Fibroblast of skin of abdomen (primary cell): ENCODE measurements at places on chromosomes 2 and 18.

DNA sequence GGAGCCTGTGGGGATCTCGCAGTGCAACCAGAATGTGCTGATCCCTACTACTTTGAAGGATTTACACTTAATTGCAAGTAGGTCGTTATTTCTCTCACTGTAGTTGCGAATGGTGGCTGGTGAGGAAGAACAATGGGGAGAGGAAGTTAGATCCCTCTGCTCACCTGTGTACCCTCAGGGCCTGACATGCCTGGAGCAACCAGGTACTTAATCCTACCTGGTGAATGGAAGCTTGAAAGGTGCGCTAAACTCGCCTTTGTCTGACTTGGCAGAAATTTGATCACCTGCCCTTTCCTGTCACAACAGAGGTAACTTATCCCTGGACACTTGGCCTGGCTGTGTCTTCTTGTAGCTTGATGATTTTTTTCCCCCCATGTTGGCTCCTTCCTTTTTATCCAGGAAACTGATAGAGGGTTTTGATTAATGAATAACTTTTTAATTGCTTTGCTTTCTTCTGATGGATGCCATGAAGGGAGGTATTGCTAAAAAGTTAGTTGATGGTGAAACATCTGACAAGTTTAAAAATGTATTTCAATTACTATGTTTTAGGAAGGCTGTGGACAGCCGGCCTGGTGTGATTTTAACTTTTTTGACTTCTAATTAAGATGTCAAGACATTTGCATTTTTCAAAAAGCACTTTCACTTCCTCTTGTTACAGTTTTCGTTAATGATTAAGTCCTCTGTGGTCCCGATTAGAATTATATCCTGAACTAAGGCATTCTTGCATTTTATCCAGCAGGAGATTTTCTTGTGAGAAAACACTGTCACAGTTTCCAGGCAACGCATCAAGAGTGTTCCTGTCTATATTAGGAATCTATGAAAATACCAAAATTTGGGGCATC is 9.2 kb downstream of the SGPP2 start:
- DNase-seq: no peak

GRCh38 chr2:64657411-64657810 is 3.7 kb upstream of the SERTAD2 start:
- no peak for DNase-seq

- peak; percentile 28 for DNase-seq
Measured at GRCh38 chr2:223161873-223162458, 110.0 kb downstream of the KCNE4 start.

GRCh38 chr2:86035883-86036668 is 69.6 kb downstream of the POLR1A start:
- peak; percentile 79 for DNase-seq

DNA sequence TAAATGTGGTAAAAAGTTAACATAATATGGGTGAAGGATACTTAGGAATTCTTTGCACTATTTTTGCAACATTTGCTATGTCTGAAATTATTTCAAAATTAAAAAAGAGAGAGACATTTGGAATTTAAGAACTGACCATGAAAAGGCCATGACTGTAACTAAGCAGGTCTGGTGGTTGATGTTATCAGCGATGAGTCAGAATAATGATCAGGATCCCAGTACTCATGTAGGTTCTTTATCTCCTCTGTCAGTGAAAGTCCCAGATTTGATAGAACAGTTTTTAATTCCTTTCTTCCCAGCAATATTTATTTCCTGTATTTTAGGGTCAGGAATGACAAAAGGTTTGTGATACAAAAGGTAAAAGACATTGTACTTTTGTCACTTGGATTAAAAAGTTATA is 242.4 kb upstream of the ZNF521 start:
- DNase-seq: peak; percentile 26

- no peak for DNase-seq
Measured at GRCh38 chr2:68363721-68364120, 1.4 kb upstream of the PLEK start.

GRCh38 chr18:30889519-30890301 is 152.8 kb downstream of the DSC3 start:
- DNase-seq: peak; percentile 9

DNA sequence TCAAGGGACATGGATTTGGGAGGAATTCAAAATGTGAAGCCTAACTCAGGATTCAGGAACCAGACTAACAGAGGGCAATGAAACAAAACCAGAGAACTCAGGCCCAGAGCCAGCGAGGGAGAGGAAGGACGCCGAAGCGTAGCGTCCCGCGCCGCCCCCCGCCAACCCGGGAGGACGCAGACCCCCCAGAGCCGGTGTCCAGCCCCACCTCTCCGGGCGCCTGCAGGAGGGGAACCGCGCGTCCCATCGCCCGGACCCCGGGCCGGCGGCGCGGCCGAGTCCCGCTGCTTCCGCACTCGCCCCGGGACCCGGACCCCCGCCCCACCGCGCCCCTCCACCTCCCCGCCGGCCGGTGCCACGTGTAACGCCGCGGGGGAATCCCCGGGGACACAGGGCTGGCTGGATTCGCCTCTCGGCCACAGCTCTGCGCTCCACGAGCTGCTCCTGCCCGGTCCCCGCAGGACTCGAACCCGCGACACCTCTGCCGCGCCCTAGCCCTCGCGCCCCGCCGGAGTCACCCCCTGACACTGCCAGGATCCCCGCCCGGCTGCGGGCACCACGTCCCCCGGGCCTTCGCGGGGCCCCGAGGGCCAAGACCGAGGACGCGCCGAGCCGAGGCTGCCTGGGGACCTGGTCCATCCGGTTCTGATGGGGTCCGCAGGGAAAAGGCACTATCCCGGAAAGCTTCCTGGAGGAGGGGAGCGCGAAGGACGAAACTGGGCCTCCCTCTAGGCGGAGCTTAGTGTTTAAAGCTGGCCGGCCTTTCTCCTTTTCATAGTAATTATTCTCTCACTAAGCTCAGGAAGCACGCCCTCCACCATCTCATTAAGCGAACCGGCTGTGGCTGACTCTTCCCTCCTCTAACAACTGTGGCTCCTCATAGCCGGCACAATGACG is 40.4 kb upstream of the FAM124B start:
- DNase-seq: peak; percentile 33

- peak; percentile 46 for DNase-seq
Measured at GRCh38 chr2:199278099-199278498, 179.6 kb downstream of the SATB2 start.

GRCh38 chr2:219437141-219437540 is 2.5 kb downstream of the SPEG start:
- DNase-seq: no peak

- DNase-seq: no peak
Measured at GRCh38 chr18:75844146-75844545, 416.6 kb upstream of the SMIM21 start.

DNA sequence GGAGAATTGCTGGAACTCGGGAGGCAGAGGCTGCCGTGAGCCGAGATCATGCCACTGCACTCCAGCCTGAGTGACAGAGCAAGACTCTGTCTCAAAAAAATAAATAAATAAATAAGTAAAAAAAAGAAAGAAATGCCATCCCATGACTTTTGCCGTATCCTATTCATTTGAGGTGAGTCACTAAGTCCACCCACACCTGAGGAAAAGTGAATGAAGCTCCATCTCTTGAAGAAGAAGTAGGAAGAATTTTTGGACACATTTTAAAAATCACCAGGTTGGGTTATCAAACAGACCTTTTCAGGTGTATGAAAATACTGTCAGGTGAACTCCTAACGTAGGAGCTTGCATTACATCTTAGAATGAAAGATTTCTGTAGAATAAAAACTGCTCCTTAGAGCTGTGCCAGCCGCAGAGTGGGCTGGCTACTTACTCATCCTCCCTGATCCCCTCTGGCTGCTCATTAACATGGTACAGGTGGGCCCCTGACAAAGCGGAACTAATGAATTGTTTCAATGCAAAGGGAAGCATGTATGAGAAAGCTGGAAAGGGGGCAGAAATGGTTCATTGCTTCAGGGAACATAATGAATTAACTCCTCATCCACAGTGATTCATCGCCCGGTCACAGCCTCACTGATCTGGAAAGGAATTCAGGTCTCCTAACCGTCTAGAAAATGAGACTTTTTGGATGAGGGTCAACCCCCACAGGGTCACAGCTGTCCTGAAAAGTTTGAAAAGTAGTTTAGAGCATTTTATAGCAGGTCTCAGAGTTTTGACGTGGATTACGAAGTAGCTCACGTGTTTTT is 191.4 kb downstream of the SPP2 start:
- peak; percentile 88 for DNase-seq
